ENCODE measurements at places on chromosomes 2 and 18.

- no peaks in the 10 kb centered on the region for H3K36me3 ChIP-seq
- no peaks in the 10 kb centered on the region for H3K27me3 ChIP-seq
- DNase-seq: no peak
- no peaks in the 10 kb centered on the region for H3K4me1 ChIP-seq
Observed at GRCh38 chr2:60974652-60975051, 42.9 kb upstream of the PEX13 start.

DNA sequence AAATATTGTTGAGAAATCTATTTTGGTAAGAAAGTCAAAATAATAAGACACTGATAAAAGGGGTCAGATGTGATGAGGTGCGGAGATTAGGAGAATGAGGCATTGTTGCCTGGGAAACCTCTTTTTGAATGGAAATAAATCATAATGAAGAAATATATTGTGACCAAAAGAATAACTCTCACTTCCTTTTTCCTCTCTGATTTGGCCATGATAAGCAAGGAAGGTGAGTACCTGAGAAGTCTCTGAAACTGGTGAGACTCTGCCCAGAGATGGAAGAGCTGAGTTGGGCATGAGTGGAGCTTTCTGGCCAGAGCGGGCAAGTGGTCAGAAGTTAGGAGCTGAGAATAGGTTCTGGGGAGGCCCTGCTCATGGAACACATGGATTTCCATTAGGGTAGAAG, 11.8 kb downstream of the LAMA3 start:
- no peak overlapping the region for H3K27ac ChIP-seq
- H3K4me1 ChIP-seq: peaks cover under 1% of the 10 kb centered on the region
- no peak for DNase-seq
- H3K36me3 ChIP-seq: no peaks in the 10 kb centered on the region
- H3K4me3 ChIP-seq: no peak overlapping the region

DNA sequence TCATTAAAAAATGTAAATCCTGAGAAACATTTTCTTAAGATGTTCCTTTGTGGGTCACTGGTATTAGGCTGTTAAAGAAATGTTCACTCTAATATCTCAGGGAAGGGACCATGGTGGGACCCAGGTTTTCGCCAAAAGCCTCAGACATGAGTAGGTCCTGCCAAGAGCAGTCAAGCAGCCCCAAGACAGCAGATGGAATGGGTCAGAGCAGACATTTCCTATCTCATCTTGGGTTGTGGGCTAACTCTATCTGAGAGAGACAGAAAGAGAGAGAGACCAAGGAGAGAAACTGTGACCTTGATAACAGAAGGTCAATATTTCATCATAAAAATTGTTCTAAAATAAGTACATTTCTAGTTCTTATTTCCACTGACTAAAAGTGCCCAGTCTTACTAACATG, 661.7 kb downstream of the TSN start:
- H3K36me3 ChIP-seq: no peaks in the 10 kb centered on the region
- no peak for DNase-seq
- H3K27me3 ChIP-seq: no peaks in the 10 kb centered on the region
- no peaks in the 10 kb centered on the region for H3K4me1 ChIP-seq
- H3K4me3 ChIP-seq: no peak overlapping the region

DNA sequence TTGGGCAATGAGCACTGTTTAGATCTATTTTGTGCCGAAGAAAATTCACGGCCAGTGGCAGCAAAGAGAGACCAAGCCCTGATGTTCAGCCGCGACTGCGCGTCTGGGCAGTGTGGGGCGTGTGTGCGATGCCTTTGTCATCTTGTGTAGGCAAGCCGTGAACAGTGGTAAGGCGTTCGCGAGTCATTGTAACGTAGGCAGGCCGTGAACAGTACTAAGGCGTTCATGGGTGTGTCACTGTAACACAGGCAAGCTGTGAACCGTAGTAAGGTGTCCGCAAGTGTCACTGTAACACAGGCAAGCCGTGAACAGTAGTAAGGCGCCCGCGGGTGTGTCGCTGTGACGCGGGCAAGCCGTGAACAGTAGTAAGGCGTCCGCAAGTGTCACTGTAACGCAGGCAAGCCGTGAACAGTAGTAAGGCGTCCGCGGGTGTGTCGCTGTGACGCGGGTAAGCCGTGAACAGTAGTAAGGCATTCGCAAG, 99.9 kb downstream of the NFATC1 start:
- no peaks in the 10 kb centered on the region for H3K27me3 ChIP-seq
- no peak overlapping the region for H3K27ac ChIP-seq
- peak; percentile 68 for DNase-seq
- no peaks in the 10 kb centered on the region for H3K36me3 ChIP-seq

- H3K4me1 ChIP-seq: no peaks in the 10 kb centered on the region
- H3K36me3 ChIP-seq: no peaks in the 10 kb centered on the region
- H3K27me3 ChIP-seq: no peaks in the 10 kb centered on the region
- no peak overlapping the region for H3K4me3 ChIP-seq
Observed at GRCh38 chr2:36214691-36215090, 140.9 kb upstream of the CRIM1 start.

GRCh38 chr2:49032126-49032525, 122.2 kb downstream of the FSHR start:
- H3K36me3 ChIP-seq: no peaks in the 10 kb centered on the region
- no peaks in the 10 kb centered on the region for H3K4me1 ChIP-seq
- H3K27ac ChIP-seq: no peak overlapping the region
- no peak overlapping the region for H3K4me3 ChIP-seq
- H3K27me3 ChIP-seq: no peaks in the 10 kb centered on the region

DNA sequence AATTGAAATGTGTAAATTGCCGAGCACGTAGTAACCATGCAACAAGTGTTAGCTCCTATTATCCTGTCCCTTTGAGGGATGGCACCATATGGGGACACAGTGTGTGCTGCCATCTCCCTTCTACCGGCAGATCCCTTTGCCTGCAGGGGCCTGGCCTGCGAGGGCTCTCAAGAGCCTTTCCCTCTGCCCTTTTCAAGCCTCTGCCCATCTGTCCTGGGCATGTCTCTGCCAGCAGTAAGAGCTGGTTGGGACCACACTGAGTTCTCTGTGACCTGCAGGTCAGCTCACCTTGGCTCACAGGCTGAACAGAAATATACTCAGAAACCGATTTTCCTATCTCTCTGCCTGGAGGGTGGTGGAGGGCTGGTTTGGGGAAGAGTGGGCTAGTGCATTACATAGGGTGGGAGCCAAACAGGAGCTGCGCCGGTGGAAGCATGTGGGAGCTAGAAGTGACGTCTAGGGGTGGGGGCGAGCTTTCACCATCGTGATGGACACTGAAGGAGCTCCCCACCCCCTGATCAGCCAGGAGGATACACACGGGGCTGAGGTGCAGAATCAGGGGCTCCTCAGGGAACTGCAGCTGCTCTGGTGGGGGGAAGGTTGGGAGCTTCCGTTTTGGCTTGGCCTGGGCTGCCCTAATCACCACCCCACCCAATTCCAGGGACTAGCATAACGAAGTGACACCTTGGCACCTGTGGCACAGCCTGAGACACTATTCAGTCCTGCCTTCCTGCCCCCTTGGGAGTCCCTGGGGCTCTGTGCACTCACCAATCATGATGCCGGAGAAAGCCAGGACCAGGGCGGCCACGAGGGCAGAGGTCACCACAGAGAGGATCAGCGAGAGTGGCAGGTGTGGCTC, 109.7 kb downstream of the CLIP4 start:
- peaks cover 14% of the 10 kb centered on the region for H3K4me1 ChIP-seq
- no peak overlapping the region for H3K27ac ChIP-seq
- no peak overlapping the region for H3K4me3 ChIP-seq
- no peaks in the 10 kb centered on the region for H3K36me3 ChIP-seq
- DNase-seq: no peak

- H3K4me3 ChIP-seq: no peak overlapping the region
- H3K27ac ChIP-seq: no peak overlapping the region
- no peaks in the 10 kb centered on the region for H3K27me3 ChIP-seq
- no peaks in the 10 kb centered on the region for H3K4me1 ChIP-seq
Observed at GRCh38 chr2:50223643-50224042, 808.3 kb downstream of the NRXN1 start.

GRCh38 chr2:206112846-206113547, 27.0 kb upstream of the INO80D start:
- no peaks in the 10 kb centered on the region for H3K27me3 ChIP-seq
- peak; percentile 47 for DNase-seq
- peaks cover 10% of the 10 kb centered on the region for H3K36me3 ChIP-seq
- peaks cover 2% of the 10 kb centered on the region for H3K4me1 ChIP-seq
- H3K4me3 ChIP-seq: no peak overlapping the region
- H3K27ac ChIP-seq: no peak overlapping the region

GRCh38 chr2:8481463-8482009, 200.3 kb upstream of the ID2 start:
- no peaks in the 10 kb centered on the region for H3K36me3 ChIP-seq
- H3K27me3 ChIP-seq: peaks cover 5% of the 10 kb centered on the region
- DNase-seq: no peak
- H3K4me1 ChIP-seq: peaks cover 10% of the 10 kb centered on the region

DNA sequence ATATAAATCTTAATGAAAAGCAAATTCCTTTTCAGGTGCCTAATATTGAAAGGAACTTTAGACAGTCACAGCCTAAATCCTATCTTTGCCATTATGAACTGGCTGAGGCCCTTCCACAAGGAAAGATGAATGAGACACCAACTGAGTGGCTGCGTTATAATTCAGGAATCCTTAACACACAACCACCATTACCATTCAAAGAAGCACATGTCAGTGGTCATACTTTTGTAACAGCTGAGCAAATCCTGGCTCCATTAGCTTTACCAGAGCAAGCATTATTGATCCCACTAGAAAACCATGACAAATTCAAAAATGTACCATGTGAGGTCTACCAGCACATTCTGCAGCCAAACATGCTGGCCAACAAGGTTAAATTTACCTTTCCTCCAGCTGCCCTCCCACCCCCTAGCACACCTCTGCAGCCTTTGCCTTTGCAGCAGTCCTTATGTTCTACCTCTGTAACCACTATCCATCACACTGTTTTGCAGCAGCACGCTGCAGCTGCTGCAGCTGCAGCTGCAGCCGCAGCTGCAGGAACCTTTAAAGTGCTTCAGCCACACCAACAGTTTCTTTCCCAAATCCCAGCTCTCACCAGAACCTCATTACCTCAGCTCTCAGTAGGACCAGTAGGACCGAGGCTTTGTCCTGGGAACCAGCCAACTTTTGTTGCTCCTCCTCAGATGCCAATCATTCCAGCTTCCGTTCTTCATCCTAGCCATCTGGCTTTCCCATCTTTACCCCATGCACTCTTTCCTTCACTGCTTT, 340.1 kb downstream of the ZNF804A start:
- no peaks in the 10 kb centered on the region for H3K27me3 ChIP-seq
- H3K4me1 ChIP-seq: no peaks in the 10 kb centered on the region
- no peak overlapping the region for H3K4me3 ChIP-seq
- no peaks in the 10 kb centered on the region for H3K36me3 ChIP-seq
- H3K27ac ChIP-seq: no peak overlapping the region

DNA sequence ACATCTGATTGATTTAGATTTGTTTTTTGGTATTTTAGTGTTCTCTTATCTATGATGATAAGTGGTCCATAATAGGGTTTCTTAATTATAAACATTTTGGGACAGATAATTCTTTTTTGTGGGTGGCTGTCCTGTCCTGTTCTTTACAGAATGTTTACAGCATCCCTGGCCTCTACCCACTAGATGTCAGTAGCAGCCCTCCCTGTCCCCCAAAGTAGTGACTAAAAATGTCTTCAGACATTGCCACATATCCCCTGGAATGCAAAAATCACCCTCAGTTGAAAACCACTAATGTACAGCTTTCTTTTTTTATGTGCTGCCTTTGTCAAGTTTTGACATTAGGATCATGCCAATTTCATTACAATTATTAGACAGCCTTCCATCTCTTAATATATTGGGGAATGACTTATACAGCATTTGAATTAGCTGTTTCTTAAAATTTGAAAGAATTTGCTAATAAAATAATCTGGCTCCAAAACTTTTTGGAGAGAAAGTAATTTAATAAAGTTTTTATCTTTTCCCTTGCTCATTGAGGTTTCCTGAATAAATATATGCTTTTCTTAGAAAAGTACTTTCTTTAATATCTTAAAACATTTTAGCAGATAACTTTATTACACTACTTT, 19.5 kb downstream of the WIPF1 start:
- no peak overlapping the region for H3K4me3 ChIP-seq
- DNase-seq: peak; percentile 83
- H3K27ac ChIP-seq: peak overlapping the region; percentile 7
- peaks cover 6% of the 10 kb centered on the region for H3K4me1 ChIP-seq
- no peaks in the 10 kb centered on the region for H3K27me3 ChIP-seq
